ENCODE measurements at places on chromosomes 2 and 18.

- peak; percentile 34 for DNase-seq
Measured at GRCh38 chr18:48997985-48998831, 47.4 kb upstream of the SMAD7 start.

- DNase-seq: no peak
Measured at GRCh38 chr2:46813020-46813415, 102.6 kb downstream of the MCFD2 start.

DNA sequence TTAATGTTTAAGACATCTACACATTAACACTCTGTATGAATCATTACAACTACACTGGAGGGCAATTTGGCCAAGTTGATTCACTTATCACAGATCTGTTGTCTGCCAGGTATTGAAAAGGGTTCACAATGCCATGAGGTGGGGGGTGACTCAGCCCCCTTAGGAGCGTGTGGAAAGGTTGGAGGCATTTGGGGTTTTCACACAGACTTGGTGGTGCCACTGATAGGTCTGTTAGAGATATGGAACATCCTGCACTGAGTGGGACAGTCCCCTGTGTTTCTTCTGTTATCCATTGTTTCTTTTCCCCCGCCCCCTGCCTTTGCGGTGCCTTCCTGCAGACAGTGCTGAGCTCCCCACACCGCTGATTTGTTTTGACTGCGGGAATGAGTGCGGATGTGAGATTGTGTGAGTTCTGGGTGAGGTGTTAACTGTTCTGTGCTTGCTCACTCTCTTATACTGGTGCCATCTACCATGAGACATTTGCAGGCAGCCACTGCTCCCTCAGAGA, 9.3 kb upstream of the TSN start:
- no peak for DNase-seq

- no peak for DNase-seq
Measured at GRCh38 chr18:46334868-46335281, 230.7 kb downstream of the HAUS1 start.

DNA sequence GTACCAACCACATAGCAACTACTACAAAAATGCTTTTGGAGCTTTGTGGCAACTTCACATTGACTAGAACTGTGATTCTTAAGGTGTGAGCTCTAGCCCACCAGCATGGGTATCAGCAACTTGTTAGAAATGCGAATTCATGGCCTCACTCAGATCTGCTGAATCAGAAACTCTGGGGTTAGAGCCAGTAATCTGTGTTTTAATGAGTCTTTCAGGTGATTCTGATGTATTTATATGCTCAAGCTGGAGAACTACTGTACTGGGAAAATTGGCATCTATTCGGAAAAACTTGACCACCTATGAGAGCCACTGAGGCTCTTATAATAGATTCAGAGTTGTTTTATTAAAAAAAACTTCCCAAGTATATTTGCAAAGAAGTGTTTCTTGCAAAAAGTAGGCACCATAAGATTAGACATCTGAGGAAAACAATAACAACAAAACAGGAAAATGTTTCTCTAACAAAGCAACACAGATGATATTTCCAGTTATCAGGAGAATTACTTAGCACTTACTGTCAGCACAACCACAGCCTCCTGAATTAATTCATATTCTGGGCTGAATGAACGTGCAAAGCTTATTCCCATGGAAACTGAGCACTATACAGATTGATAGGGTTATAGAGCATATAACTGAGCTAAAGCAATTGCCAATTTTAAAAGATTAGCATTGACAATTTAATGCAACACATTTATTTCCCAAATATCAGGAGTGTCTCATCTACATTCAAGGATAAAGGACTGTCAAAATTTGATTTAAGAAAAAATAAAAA, 71.6 kb downstream of the NCKAP5 start:
- no peak for DNase-seq

GRCh38 chr2:16962505-16962904, 296.9 kb upstream of the CYRIA start:
- DNase-seq: peak; percentile 16

GRCh38 chr18:45839414-45840395, 14.2 kb downstream of the SIGLEC15 start:
- DNase-seq: peak; percentile 70

- no peak for DNase-seq
Measured at GRCh38 chr2:45293182-45293581, 283.9 kb upstream of the SIX2 start.

GRCh38 chr18:67654101-67654500, 137.6 kb upstream of the DSEL start:
- no peak for DNase-seq

DNA sequence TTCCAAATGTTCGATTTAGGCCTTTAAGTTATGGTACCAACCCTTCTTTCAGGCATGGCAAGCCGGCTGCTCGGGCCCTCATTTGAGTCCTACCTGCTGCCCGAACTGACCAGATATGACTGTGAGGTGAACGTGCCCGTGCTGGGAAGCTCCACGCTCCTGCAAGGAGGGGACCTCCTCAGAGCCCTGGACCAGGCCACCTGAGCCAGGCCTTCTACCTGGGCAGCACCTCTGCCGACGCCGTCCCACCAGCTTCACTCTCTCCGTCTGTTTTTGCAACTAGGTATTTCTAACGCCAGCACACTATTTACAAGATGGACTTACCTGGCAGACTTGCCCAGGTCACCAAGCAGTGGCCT, 87.2 kb downstream of the EPAS1 start:
- no peak for DNase-seq

GRCh38 chr2:85938456-85938855, 49.7 kb upstream of the ST3GAL5 start:
- DNase-seq: no peak

- DNase-seq: no peak
Measured at GRCh38 chr18:75884728-75885127, 457.2 kb upstream of the SMIM21 start.

DNA sequence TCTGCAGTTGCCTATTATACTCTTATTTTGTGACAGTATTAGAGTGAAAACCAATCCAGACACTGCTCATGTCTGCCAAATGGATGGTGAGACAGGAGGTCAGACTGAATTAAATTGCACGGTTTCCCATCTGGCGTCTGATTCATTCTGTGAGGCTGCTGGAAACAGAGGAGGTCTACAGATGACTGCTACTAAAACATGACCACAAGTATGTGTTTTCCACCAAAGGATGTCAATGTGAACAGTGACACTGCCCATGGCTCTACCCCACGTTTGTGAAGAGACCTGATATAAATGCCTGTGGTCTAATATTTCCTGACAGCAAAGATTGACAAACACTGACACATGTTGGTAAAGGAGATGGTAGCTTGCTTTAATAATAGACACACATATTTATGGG, 104.3 kb upstream of the ST6GAL2 start:
- no peak for DNase-seq

DNA sequence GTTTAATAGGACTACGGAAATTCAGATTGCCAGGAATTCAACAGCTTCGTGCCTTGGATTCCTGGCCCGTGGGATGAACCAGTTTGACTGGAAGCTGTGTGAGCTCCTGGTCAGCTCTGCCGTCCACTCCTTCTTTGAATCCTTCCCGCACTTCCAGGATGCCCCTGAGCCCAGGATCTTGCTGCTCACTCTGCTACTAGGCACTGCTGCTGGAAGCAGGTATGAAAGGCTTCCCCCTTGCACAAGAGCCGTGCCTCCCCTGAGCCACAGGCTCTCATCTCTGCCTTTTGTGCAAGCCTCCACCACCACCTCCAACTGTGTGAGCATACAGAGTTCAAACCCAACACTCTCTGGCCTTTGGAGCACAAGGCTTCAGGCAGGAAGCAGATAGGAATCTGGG, 34.9 kb downstream of the EN1 start:
- no peak for DNase-seq

GRCh38 chr2:172333978-172334330, 93.4 kb upstream of the ITGA6 start:
- DNase-seq: no peak

GRCh38 chr2:157441072-157441454, 2.8 kb downstream of the CYTIP start:
- DNase-seq: no peak

DNA sequence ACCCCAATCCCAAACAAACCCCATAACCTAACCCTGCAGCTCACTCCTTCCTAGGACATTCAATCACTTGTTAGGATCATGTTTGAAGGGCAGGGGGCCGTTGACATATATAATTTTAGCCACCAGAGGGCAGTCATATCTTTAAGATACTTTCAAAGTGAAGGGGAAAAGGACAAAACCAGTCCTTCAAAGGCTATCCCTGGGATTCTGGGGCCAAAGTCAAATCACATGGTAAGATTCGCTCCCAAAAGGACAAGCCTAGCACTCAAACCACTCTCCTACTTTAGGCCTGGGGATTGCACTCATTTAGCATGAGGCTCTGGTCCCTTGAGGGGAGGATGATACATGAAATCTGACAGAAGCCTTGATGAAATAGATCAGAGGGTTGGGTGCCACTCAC, 44.6 kb downstream of the HAUS1 start:
- peak; percentile 39 for DNase-seq

GRCh38 chr2:207324001-207324400, 158.3 kb upstream of the KLF7 start:
- no peak for DNase-seq

GRCh38 chr2:125796784-125797183, 859.2 kb upstream of the GYPC start:
- no peak for DNase-seq

- no peak for DNase-seq
Measured at GRCh38 chr2:155062922-155063258, 364.4 kb downstream of the KCNJ3 start.

GRCh38 chr18:46720521-46720920, 36.3 kb downstream of the ST8SIA5 start:
- DNase-seq: no peak

DNA sequence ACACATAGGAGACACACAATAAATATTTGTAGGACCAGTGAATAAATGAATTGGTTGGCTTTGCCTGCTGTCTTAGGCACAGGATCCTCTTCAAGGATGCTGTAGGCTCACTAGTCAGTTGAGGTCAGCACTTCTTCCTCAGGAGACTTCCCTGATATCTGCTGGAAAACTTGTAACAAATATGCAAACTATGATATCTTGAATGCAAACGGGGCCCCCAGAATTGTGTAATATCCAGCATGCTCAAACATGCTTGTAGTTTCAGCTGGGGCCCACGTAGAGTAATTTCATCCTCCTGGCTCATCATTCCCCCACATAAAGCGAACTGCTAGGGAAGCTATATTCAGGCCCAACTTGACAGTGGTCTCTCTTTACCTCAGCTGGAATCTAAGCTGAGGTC, 43.6 kb downstream of the POLE4 start:
- DNase-seq: no peak

DNA sequence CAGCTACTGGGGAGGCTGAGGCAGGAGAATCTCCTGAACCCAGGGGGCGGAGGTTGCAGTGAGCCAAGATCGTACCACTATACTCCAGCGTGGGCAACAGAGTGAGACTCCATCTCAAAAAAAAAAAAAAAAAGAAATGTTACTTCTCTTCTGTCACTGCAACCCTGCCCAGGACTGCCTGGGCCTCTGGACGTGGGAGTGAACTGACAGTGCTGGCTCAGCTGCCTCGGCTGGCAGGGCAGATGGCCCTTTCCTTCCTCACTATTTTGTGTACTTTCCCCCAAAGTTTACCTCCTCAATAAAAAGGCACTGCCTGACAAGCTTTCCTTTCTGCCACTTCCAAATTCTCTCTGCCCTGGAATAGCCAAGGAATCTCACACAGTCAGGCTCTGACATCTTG, 12.5 kb upstream of the GPR155 start:
- no peak for DNase-seq

- DNase-seq: no peak
Measured at GRCh38 chr2:44100351-44100750, 68.3 kb upstream of the PPM1B start.

DNA sequence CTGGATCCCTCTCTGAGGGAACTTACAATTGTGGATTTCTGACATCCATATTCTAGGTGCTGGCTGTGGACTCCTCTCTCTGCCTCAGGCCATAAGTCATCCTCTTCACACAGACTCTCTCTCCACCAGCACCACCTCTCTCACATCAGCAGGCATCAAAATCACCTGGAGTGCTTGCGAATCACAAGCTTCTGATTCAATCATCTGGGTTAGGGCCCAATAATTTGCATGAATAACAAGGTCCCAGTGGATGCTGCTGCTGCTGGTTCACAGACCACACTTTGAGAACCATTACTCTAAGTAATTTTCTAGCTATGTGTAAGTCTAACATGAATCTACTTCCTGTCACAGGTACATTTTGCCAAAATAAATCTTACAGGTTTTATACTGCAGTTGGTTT, 214.9 kb downstream of the DSEL start:
- DNase-seq: no peak

DNA sequence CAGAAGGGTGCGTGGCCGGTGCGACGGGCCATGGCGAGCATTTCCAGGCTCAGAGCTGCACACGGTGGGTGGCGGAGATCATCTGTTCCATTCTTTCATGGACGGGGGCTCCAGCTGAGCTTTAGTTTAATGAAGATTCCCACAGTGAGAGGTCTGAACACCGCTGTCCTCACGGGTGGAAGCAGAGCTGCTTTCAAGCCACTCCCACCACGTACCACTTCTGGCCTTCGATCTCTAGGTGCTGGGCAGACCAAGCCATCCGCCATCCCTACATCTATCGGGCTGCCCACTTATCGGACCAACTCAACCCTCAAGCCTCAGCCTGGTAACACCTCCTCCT, 18.5 kb downstream of the GPR35 start:
- no peak for DNase-seq

- DNase-seq: no peak
Measured at GRCh38 chr2:78701546-78701945, 324.0 kb upstream of the REG3G start.

DNA sequence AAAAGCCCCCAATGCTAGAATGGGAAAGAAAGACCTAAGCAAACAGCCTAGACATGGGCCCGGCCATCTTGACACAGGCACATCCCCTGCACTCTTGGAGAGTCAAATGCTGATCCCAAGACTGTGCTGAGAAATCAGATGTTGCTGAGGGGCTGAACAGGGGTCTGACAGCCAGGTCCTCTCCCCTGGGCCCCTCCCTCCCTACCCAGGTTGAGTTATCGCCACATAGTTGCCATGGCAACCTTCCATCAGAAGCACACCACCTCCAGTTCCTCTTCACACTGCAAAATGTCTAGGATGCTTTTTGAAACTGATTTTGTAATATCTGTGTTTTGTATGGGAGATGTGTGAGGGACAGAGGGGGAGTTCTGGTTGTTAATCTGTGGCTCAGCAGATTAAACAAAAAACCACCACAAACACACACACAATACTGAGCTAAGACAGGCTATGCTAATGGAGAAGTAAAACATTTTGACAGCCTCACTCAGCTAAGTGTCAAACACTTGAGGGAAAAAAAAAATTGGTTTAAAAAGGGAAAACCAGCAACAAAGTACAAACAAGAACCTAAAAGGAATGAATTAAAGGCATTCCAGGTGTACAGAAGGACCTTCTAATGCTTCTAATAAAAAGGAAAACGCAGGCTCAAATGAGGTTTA, 88.2 kb downstream of the TMEM163 start:
- DNase-seq: no peak

- DNase-seq: no peak
Measured at GRCh38 chr2:55590810-55591440, 26.5 kb downstream of the PPP4R3B start.

GRCh38 chr2:85601771-85602475, 575 bp downstream of the TMEM150A start:
- DNase-seq: no peak

GRCh38 chr2:240730501-240731177, 39.0 kb downstream of the AQP12A start:
- no peak for DNase-seq

Data from NCI-H345 (cell line).